ENCODE measurements at places on chromosomes 2 and 18.
A peak's percentile ranks its signal among the peaks of the same experiment; 100 is the strongest.

DNA sequence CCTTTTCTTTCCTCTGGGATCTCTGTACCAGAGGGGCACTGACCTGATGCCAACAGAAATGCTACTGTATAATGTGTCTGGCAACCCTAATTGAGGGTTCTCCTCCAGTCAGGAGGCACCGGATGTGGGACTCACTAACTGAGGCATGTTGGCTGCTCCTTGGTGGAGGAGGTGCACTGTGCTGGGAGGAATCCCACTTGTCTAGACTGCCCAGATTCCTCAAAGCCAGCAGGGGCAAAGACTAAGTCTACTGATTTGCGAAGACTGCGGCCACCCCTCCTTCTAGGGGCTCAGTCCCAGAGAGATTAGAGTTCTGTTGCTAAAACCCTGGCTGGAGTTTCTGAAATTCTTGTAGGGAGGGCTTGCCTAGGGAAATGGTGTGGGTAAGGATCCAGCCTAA, 1192.1 kb downstream of the DPP10 start:
- DNase-seq, result no peak

GRCh38 chr2:48771241-48772014, 15.9 kb upstream of the LHCGR start:
- no peak for DNase-seq

DNA sequence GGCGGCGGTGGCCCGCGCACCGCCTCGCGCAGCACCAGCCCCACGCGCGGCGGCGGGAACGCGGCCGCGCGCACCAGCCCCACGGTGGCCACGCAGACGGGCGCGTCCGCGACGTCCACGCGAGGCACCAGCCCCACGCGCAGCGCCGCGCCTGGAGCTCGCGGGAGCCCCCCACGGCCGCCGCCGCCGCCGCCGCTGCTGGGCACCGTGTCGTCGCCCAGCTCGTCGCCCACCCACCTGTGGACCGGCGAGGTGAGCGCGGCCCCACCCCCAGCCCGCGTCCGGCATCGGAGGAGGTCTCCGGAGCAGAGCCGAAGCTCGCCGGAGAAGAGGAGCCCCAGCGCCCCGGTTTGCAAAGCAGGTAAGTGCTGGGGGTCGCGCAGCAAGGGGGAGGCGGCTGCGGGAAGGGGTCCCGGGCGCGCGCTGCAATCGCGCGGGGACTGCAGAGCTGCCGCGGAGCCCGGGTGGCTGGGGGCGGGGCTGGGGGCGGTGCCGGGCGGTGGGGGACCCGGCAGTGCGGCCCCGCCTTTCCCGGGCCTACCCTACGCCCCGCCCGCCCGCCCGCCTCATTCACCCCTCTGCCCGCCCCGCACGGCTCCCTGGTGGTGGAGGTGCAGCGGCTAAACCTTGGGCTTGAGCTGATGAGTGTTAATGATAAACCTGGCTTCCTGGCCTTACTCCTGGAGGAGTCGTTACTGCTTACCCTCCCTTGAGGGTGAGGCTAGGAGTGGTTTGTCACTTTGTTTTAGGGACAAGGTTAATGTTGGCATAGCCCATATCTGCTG, 851 bp downstream of the FAM117B start:
- DNase-seq, result peak; percentile 35

- no peak for DNase-seq
Measured at GRCh38 chr2:139369423-139370409, 589.5 kb upstream of the NXPH2 start.

DNA sequence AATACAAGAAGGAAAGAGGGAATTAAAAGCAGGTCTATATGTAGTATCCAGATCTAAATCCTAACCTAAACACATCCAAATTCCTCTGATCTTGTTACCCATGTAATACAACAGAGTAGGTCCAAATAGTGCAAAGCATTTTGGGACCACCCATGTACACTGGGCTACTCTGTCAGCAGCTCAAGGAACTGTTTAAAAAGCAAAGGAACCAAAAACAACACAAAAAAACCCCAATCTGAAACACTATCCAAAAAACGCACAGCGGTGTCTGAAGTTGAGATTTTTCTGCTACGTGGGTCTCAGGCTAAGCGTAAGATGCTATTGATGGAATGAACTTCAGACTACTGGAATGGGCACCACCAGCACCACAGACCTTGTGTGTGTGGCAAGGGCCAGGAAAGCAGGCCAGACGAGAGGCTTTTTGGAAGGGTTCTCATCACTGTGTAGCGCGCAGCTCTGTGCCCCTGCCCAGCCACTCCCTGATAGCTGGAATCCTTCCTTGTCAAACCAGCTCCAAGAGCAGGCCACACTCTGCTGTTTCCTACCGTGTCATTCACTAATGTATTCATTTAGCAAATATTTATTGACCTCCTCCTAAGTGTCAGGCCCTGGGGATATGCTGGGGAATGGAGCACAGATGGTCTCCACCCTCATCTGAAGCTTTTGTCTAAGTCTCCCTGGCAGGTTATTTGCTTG, 101.4 kb downstream of the COLEC12 start:
- DNase-seq, result peak; percentile 81

DNA sequence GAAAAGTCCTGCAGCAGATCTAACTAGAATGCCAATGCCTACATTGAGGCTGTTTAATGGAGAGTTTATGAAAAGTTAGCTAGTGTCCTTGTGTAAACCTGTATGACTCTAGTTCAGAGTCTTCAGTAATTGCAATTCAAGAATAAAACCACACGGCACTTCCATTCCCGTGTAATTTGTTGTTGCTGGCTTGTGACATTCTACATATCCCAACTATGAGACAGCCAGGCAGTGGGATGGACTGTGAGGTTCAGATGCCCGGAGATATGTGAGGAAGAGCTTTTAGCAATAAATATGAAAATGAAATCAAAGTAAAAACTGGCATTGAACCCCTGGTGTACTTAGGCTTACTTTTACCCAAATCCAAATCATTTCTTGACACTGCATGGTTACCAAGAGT, 263.4 kb downstream of the NEDD4L start:
- DNase-seq, result peak; percentile 23

DNA sequence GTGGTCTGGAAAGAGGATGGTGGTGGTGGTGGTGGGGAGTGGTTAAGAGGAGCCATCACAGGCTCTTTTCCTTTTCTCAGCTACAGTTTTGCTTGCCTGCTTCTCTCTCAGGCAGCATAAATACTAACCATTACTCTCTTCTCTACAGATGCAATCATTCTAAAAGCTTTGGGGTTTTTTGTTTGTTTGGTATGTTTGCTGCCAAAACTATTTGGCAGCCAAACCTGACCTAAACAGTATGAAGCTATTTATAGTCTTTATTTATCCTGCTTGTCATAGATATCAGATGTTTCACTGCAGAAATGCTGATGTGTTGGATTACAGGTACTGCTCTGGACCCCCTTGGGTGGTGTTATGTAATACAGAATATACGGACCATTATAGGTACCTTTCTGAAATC, 15.3 kb downstream of the SIX3 start:
- peak; percentile 40 for DNase-seq

All from AG10803 (cell line).